ENCODE measurements at places on chromosomes 5 and 9.

GRCh38 chr9:86891091-86891490 is 56.2 kb downstream of the GAS1 start:
- no peak for DNase-seq

DNA sequence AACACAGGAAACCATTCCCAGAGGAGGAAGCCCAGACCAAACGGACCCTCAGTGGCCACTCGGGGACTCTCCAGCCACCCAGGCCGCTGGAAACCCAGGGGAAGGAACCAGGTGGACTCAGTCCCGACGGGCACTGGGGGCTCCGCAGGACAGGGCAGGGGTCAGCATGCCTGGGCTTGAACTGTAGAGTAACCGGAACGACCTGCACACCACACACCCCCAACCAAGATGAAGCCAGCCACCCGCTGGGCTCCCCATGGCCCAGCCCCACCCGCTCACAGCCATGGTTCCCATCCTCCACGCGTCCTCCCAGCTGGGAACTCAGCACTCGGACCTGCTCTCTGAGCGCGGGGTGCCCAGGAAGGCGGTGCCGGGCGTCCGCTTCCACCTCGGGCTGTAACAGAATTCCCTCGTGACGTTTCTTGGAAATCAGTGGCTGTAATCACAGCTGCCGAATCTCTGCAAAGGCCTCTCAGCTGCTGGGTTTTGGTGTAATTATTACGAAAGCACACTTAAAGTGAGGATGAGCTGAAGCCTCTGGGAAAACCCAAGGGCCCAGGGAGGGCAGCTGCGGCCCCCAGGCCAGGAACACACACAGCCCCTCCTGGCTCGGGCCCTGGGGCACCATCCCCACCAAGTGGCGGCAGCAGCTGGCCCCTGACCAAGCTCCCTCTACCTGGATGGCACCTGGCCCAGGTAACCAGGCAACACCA is 13.8 kb downstream of the NACC2 start:
- DNase-seq = no peak

DNA sequence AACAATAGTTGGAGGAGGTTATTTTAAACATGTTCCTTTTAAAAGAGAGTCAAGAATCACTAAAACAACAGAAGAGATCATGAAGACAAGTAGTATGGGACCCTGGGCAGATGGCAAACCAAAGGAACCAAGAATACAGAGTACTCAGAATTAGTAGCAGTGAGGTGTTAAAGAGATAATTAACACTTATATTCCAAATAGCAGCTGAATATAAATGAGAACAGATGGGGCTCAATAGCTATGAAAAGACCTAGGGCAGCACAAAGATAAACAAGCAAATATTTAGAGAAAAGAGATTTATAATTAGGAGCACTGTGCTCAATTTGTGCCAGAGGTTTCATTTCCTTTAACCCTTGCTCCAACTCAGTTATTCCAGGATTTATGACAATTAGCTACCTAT is 159.1 kb downstream of the FAM114A2 start:
- no peak for DNase-seq

DNA sequence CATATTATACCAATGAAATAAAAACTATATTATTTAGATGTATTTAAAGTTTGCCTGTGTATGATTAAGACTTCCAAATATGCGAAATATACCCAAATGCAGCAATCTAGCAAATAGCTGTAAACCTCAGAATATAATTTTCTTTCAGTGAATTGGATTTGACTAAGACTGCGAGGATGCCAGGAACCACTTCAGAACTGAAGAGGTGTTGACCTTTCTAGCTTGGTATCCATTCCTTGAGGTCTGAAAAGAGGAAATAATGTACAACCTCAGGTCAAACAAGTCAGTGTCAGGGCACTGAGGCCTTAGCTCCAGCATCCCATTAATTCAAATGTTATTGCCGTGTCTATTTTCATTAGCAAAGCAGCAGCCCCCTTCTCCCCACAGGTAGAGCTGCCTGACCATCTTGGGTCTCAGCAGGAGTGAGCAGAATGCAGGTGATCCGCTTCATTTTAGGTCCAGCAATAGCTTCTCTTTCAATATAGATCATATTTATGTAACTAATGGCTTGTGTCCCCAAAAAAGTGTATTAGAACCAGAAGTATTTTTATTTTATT is 100.0 kb downstream of the KIAA1958 start:
- DNase-seq = no peak

GRCh38 chr5:21184581-21184980 is 1196.6 kb upstream of the CDH18 start:
- no peak for DNase-seq

DNA sequence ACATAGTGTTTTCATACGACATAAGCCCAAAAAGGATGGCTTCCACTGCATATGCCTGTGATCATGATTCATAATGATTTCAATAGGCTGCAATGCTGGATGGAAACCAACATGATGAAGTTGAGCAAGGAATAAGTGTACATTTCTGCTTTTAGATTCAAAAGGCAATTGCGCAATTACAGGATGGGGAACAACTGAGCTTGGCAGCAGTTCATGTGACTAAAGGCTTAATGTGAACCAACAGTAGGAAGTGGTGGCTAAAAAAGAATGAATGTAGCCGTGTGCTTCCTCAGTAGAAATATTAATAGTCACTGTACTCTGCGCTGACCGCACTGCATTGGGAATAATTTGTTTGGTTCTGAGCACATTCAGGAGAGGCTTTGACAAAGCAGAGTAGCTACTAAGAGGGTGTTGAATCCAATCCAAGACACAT is 51.2 kb downstream of the SLC1A3 start:
- no peak for DNase-seq

Measured in activated CD8-positive, alpha-beta memory T cell treated with anti-CD3 and anti-CD28 coated beads for 4 hours (primary cell).